ENCODE measurements at places on chromosomes 7 and 10. TPM values are rescaled to one million over a fixed set of nuclear protein-coding genes. Genes with fewer than 3 reads are reported as not detected.
A peak's percentile ranks its signal among the peaks of the same experiment; 100 is the strongest.

- no peak overlapping the region for H3K27ac ChIP-seq
- no peaks in the 10 kb centered on the region for H3K4me1 ChIP-seq
- no peak for DNase-seq
- H3K36me3 ChIP-seq, result no peaks in the 10 kb centered on the region
- H3K4me3 ChIP-seq, result no peak overlapping the region
These were observed 14.1 kb upstream of the TAS2R41 start for GRCh38 chr7:143463556-143463955.

GRCh38 chr10:128448796-128449195 lies 322.6 kb upstream of the MKI67 start:
- no peak overlapping the region for H3K27ac ChIP-seq
- no peaks in the 10 kb centered on the region for H3K4me1 ChIP-seq
- DNase-seq, result no peak
- H3K27me3 ChIP-seq, result no peaks in the 10 kb centered on the region

- no peak overlapping the region for H3K4me3 ChIP-seq
- peak overlapping the region; percentile 62 for H3K27ac ChIP-seq
- DNase-seq, result no peak
- no peaks in the 10 kb centered on the region for H3K27me3 ChIP-seq
- peaks cover 5% of the 10 kb centered on the region for H3K4me1 ChIP-seq
These were observed 17.1 kb upstream of the IL6 start for GRCh38 chr7:22709857-22710256.

DNA sequence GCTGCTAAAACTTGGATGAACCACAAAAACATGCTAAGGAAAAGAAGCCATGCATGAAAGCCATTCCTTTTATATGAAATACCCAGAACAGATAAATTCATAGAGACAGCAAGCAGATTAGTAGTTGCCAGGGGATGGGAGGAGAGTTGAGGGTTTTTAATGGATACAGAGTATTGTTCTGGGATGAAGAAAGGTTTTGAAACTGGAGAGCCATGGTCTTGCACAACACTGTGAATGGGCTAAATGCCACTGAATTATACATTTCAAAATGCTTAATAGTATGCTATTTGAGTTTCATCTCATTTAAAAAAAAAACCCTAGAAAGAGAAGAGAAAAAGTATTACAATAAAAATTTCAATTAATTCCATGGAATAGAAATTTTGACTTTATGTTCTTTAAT lies 154.3 kb downstream of the GNAT3 start:
- H3K4me1 ChIP-seq, result no peaks in the 10 kb centered on the region
- H3K27me3 ChIP-seq, result no peaks in the 10 kb centered on the region
- no peak overlapping the region for H3K27ac ChIP-seq

Gene MLXIPL
- 9.4 TPM for total RNA-seq

Data from H1 (cell line).